Endothelial cell (in vitro differentiated cells): ENCODE measurements at places on chromosomes 2 and 18. TPM values are rescaled to one million over a fixed set of nuclear protein-coding genes. Genes with fewer than 3 reads are reported as not detected.

CXCR4 gene
- total RNA-seq: 255 TPM

GCA gene
- total RNA-seq: 123 TPM

SLC5A7 gene
- total RNA-seq: not detected

DNA sequence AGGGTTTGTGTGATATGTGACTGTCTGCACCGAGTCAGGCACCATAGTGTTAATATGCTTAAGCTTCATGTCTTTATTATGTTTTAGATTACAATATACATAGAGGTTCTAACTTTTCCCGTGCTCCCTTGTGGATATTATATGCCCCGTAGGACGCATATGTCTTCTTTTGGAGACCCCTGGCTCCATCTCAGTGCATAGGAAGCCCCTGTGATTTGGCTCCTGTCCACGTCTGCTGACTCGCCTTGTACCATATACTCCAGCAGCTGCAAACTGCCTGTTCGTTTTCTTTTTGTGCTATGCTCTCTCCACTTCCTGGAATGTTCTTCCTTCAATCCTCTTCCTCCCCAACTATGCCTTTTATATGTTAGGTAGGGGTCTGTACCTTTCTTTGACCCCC lies 110.9 kb downstream of the PTRHD1 start:
- peaks cover 15% of the 10 kb centered on the region for H3K36me3 ChIP-seq
- H3K27ac ChIP-seq: no peak overlapping the region
- peaks cover 1% of the 10 kb centered on the region for H3K27me3 ChIP-seq
- H3K4me1 ChIP-seq: peaks cover 4% of the 10 kb centered on the region

DNA sequence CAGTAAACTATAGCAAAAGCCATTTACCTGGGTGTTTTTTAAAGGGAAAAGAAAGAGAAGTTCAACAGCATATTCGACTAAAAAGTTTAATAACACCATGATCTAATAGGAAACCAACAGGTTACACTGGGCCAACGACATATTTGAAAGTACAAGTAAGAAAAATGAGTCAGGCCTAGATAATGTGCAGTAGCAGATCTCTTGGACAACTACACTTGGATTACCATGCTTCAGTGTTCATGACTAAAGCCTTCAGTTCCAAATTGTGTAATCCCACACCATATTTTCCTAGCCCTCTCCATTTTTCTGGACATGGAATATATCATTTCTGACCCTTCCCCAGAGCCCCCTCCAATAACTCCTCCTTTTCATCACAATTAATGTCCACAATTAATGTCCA lies 39.1 kb upstream of the FIGN start:
- no peak overlapping the region for H3K4me3 ChIP-seq
- no peaks in the 10 kb centered on the region for H3K36me3 ChIP-seq
- DNase-seq: no peak

DNA sequence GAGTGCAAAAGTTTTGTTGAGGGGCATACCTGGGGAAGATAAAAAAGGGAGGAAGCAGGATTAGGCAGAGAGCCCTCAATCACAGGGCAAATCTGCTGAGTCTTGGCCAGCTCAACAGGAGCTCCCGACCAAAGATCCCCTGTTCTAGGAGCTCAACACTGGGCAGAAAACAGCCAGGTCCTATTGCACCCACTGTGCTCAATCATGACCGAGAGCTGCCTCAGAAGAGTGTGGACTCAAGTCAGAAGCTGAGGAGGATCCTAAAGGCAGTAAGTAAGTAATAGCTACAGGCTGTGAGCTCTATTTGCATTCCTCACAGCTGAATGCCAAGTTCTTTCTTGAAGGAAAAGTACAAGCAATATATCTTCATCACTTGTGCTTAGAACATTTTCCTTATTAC lies 334.4 kb upstream of the NRP2 start:
- H3K4me1 ChIP-seq: peaks cover 14% of the 10 kb centered on the region
- H3K27me3 ChIP-seq: peaks cover 3% of the 10 kb centered on the region
- no peak for DNase-seq
- H3K4me3 ChIP-seq: no peak overlapping the region
- peak overlapping the region; percentile 81 for H3K27ac ChIP-seq
- no peaks in the 10 kb centered on the region for H3K36me3 ChIP-seq
